Esophagus squamous epithelium (tissue), 5 donors: ENCODE measurements at places on chromosomes 12 and 14.
A peak's percentile ranks its signal among the peaks of the same experiment; 100 is the strongest.

DNA sequence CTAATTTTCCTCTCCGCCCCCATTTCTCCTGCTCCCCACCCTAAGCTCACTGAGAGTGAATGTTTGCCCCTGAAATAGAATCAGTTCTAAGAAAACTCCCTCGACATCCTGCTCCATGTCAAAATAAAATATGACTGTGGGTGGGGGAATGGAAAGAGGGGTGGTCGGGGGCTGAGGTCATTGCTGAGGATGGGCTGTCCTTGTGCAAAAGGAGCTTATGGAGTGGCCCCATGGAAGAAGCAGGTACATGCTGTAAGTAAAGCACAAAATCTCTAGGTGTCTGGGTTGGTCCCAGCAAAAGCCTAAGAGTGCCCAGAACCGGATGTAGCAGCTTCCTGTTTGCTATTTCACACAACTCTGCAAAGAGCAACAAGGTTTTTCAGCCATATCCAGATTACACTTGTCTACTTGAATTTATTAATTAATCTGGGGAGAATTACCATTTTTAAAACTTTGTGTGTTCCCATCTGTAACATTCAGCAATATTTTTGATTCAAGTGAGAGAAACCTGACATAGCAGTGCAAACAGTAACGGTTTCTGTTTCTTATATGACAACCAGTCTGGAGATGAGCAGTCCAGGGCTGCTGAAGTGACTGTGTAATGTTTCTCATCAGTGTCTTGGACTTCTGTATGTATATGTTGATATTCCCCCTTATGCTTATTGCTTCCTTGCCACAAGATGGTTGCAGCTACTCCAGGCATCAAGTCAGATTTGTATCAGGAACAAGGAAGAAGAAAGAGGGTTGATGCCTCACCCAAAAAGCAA lies 40.4 kb upstream of the GZMB start:
- no peaks in the 10 kb centered on the region for H3K4me1 ChIP-seq
- H3K36me3 ChIP-seq = no peaks in the 10 kb centered on the region
- no peaks in the 10 kb centered on the region for H3K27me3 ChIP-seq

- no peaks in the 10 kb centered on the region for H3K27me3 ChIP-seq
- H3K36me3 ChIP-seq = no peaks in the 10 kb centered on the region
- no peak overlapping the region for H3K4me3 ChIP-seq
- peaks cover 19% of the 10 kb centered on the region for H3K4me1 ChIP-seq
- no peak overlapping the region for H3K27ac ChIP-seq
These were observed 16.8 kb downstream of the GALNT6 start for GRCh38 chr12:51374361-51374760.

GRCh38 chr12:79194595-79194994 lies 330.0 kb downstream of the SYT1 start:
- H3K27ac ChIP-seq = no peak overlapping the region
- H3K4me3 ChIP-seq = no peak overlapping the region
- DNase-seq = no peak
- no peaks in the 10 kb centered on the region for H3K27me3 ChIP-seq
- no peaks in the 10 kb centered on the region for H3K4me1 ChIP-seq
- no peaks in the 10 kb centered on the region for H3K36me3 ChIP-seq

DNA sequence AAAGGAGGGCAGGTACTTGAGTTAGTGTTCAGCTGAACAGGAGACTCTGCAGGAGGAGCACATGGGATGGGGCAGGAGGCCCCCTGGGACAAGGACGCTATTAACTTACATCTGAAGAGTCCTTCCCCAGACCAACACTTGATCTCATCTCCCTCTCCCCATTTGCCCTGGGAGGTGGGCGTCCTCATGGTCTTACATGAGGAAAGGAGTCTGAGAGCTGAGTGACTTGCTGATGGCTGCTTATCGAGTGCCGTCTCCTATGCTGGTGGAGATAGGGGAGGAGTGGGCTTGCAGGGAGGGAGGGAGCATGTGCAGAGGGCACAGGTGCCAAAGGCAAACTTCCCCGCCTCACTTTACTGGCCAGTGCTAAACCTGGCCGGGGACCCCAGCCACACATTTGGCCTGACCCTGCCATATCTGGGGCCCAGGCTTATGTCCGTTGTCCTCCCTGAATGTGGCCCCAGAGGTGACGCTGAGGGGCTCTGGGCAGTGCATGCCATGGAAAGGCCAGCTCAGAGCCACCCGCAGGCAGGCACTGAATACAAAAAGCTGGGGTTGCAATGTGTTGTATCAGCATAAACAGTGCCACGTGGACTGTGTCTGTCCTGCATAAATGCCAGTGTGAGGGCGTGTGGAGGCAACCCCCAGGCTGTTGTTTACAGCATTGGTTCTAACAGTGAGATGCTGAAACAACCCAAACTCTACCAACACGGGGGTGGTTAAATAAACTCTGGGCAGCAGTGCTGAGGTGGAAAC lies 29.4 kb downstream of the FAIM2 start:
- peaks cover 14% of the 10 kb centered on the region for H3K4me1 ChIP-seq
- no peak for DNase-seq
- no peaks in the 10 kb centered on the region for H3K36me3 ChIP-seq
- H3K27me3 ChIP-seq = no peaks in the 10 kb centered on the region

DNA sequence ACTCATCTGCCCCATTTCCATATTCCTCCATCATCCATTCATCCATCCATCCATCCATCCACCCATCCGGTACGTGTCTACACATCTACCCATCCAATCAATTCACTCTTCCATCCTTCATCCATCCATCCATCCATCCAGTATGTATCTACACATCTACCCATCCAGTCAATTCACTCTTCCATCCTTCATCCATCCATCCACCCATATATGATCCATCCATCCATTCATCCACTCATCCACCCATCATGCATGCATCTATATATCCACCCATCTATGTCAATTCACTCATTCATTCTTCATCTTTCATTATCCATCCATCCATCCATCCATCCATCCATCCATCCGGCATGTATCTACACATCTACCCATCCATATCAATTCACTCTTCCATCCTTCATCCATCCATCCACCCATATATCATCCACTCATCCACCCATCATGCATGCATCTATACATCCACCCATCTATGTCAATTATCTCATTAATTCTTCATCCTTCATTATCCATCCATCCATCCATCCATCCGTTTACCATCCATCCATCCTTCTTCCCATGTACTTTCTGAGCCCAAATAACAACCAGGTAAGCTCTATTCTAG lies 108.6 kb upstream of the NOS1 start:
- H3K4me3 ChIP-seq = no peak overlapping the region
- no peaks in the 10 kb centered on the region for H3K36me3 ChIP-seq
- no peak for DNase-seq
- H3K27ac ChIP-seq = no peak overlapping the region

DNA sequence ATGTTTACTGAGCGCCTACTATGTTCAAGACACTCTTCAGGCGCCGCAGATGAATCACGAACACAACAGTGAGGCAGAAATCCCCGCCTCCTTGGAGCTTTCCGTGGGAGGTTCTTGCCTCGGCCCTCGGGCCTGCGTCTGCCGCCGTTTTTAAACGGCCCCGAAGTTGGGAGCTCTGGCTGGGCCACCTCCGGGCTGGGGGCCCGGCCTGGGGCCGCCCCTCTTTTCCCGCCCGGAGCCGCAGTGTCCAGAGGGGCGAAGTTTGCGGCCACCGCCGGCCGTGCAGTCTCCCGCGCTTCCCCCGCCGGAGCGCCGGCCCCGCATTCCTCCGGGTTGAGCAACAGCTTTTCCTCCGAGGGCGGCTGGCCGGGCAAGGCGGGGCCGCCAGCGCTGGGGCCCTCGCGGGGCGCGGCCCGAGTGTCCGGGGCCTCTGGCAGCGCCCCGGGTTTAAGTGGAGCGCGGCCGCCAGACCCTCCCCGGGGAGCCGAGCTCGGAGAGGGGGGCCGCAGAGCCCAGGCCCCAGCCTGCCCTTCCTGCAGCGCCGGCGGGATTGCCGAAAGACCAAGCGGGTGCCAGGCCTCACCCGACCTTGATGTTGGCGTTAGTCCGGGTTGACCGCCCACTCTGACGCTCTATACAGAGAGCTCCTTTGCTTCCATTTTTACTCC lies 18.7 kb upstream of the CTDSP2 start:
- DNase-seq = no peak
- H3K27ac ChIP-seq = peak overlapping the region; percentile 90
- no peaks in the 10 kb centered on the region for H3K36me3 ChIP-seq
- no peaks in the 10 kb centered on the region for H3K27me3 ChIP-seq
- peak overlapping the region; percentile 64 for H3K4me3 ChIP-seq

DNA sequence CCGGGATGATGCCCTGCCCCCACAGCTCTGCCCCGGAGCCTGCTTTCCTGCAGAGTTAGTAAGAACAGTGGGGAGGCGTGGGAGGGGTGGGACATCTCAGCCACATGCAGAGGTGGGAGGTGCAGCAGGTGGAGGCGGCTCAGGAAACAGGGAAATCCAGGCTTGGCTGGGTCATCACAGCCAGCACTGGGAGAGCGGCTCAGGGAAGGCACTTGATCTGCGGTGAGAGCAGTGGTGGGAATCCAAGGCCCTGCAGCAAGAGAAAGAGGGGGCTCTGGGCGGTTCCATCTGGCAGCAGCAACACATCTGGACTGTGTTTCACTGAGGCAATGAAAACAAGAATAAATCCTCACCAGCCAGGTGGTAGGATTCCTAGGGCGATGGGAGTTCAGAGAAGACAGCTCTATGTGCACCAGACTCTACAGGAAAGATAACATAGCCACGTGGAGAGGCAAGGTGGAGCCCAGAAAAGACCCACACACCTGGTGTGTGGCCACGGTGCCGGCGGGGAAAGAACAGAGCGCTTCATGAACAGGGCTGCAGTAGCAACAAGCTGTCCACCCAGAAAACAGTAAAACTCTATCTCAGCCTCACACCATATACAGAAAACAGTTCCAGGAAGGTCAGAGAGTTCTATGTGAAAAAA lies 57.6 kb downstream of the CCDC85C start:
- no peak overlapping the region for H3K4me3 ChIP-seq
- DNase-seq = no peak
- H3K27me3 ChIP-seq = no peaks in the 10 kb centered on the region
- H3K36me3 ChIP-seq = no peaks in the 10 kb centered on the region
- H3K4me1 ChIP-seq = peaks cover 11% of the 10 kb centered on the region

- H3K36me3 ChIP-seq = peaks cover 5% of the 10 kb centered on the region
- no peak overlapping the region for H3K4me3 ChIP-seq
- no peaks in the 10 kb centered on the region for H3K27me3 ChIP-seq
- H3K4me1 ChIP-seq = peaks cover 23% of the 10 kb centered on the region
These were observed 4.9 kb downstream of the CDK2AP1 start for GRCh38 chr12:123266679-123267277.

DNA sequence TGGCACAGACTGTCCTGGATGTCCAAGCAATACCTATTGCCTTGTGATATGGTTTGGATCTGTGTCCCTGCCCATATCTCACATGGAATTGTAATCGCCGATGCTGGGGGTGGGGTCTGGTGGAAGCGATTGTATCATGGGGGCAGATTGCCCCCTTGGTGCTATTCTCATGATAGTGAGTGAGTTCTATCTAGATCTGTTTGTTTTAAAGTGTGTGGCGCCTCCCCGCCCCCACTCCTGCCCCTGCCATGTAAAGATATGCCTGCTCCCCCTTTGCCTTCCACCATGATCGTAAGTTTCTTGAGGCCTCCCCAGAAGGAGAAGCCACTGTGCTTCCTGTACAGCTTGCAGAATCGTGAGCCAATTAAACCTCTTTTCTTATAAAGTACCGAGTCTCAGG lies 16.8 kb upstream of the LRRC10 start:
- H3K27ac ChIP-seq = no peak overlapping the region
- H3K27me3 ChIP-seq = peaks cover 11% of the 10 kb centered on the region
- H3K36me3 ChIP-seq = no peaks in the 10 kb centered on the region
- no peak for DNase-seq

GRCh38 chr12:122867691-122868461 lies 28.0 kb downstream of the VPS37B start:
- H3K36me3 ChIP-seq = peaks cover 8% of the 10 kb centered on the region
- no peak for DNase-seq
- H3K4me3 ChIP-seq = no peak overlapping the region
- H3K4me1 ChIP-seq = peaks cover 53% of the 10 kb centered on the region

DNA sequence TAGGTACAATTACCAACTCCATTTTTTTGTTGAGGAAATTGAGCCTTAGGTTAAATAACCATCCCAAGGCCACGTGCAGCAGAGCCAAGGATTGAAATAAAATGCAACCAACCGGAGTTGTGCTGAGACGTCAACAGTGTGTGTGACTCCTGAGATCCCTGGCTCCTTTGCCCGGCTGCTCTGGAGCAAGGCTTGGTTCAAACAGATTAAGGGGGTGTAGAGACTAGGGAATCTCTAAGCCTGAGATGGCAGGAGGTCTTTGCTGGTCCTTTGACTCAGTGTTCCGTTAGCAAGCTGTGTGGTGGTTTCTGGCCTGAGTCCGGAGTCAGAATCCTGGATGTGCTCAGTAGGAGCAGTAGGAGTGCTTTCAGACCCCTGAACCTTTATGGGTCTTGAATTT lies 1.4 kb upstream of the SLC8A3 start:
- no peaks in the 10 kb centered on the region for H3K36me3 ChIP-seq
- no peak overlapping the region for H3K4me3 ChIP-seq
- no peak overlapping the region for H3K27ac ChIP-seq
- H3K4me1 ChIP-seq = peaks cover 31% of the 10 kb centered on the region
- H3K27me3 ChIP-seq = peaks cover 8% of the 10 kb centered on the region

- no peak overlapping the region for H3K4me3 ChIP-seq
- H3K27ac ChIP-seq = no peak overlapping the region
- no peaks in the 10 kb centered on the region for H3K36me3 ChIP-seq
- DNase-seq = no peak
These were observed 120.8 kb downstream of the RALGAPA1 start for GRCh38 chr14:35688126-35688826.

DNA sequence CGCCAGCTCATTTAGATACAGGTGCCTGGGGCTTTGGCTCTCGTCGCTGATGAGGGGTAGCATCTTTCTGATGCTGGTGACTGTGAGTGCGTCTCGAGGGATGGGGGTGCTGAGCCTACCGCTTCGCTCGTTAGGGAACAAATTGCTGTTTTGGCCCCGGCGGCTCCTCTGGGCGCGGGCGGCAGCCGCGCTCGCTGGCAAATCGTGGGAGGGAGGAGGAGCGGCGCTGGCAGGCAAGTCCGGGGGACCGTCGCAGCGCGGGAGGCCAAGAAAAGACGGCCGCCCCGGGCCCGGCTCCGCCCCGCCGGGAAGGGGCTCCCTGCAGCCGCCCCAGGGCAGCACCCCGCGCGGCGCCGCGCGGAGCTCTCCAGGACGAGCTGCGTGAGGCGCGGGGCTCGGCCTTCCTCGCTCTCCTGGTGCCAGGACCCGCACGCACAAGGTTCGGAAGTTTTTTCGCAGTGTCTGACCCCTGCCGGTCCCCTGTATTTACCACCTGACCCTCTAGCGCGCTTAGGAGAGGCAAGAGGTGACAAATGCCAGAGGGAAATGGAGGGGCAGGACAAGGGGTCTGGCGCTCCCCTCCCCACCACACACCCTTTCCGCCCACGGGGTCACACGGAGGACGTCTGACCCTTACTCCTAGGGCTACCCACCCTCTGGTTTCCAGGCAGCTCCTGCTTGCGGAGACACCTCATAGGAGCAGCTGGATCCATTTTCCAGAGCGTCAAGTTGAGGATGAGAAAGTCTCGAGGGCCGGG lies 899 bp upstream of the KCNH3 start:
- H3K27me3 ChIP-seq = peaks cover 5% of the 10 kb centered on the region
- no peaks in the 10 kb centered on the region for H3K36me3 ChIP-seq
- peak overlapping the region; percentile 33 for H3K4me3 ChIP-seq
- DNase-seq = no peak
- H3K4me1 ChIP-seq = peaks cover 36% of the 10 kb centered on the region

DNA sequence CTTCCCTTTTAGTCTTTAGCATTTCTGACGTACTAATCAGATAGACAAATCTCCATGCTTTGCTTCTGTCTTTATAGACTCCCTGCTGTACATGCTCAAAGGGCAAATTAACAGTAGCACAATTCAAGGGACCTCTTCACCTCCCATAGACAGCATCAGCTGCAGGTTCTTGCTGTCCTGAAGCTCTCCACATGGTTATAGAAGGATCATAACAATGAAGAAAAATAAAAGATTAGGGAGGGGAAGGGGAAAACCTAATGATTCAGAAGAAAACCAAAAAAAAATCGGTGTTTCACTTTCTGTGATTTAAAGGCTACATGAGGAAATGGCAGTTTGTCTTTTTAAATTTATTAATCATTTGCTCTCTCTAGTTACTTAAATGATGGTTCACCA lies 155.5 kb downstream of the PTCSC3 start:
- no peak overlapping the region for H3K27ac ChIP-seq
- H3K36me3 ChIP-seq = no peaks in the 10 kb centered on the region
- H3K4me3 ChIP-seq = no peak overlapping the region
